Lower leg skin (tissue), 4 donors: ENCODE measurements at places on chromosomes 2 and 18. TPM values are rescaled to one million over a fixed set of nuclear protein-coding genes. Genes with fewer than 3 reads are reported as not detected.

TMEM131 gene
- 42.4 TPM for total RNA-seq

GRHL1 gene
- 105 TPM for total RNA-seq

TMEM237 gene
- 42.3 TPM for total RNA-seq

TANC1 gene
- total RNA-seq: 111 TPM

CROCC2 gene
- total RNA-seq: not detected

CNGA3 gene
- not detected for total RNA-seq

DNA sequence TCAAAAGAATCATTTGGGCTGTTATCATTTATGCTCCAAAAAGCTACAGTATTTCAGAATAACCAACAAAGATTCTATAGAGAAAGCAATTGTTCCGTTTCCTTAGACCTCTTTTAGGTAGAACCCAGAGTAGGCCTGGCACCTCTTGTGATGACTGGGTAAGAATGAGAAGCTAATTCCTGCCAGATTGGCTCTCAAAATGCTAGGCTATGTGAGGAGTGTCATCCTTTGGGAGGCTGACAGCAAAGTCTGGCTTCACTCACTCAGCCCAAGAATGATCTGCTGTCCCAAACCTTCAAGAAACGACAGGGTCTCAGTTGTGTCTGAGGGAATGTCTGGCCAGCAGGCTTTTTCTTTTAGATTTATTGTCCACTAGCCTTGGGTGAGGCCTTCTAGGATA lies 4.5 kb downstream of the CERS6 start:
- DNase-seq: no peak
